ENCODE measurements at places on chromosomes 12 and 14.

DNA sequence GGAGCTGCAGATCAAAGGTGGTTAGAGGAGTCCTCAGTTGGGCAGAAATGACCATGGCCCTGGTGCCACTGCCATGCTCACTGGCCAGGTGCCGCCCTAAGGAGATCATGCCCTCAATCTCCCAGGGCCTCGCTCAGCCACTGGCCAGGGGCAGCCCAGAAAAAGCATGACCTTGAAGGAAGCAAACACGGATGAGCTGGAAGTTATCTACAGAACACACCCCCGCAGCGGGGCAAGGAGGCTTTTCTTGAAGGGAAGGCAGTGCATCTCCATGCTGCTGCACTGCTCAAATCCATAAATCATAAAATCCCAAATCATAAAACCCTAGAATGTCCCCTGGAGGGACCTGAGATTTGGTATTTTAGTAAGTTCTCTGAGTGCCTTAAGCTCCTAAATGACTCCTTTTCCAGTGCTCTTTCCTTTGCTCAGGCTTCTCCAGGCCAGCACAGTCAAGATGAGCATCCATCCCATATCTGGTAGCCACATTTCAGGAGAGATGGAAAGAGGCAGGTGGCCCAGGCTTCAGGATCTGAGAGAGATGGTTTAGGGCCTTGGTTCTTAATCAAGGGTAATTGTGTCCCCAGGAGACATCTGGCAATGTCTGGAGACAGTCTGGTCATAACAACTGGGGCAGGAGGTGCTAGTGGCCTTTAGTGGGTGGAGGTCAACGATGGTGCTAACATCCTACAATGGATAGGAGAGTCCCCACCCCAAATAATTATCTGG, 217.3 kb downstream of the RBM19 start:
- peak; percentile 84 for DNase-seq

DNA sequence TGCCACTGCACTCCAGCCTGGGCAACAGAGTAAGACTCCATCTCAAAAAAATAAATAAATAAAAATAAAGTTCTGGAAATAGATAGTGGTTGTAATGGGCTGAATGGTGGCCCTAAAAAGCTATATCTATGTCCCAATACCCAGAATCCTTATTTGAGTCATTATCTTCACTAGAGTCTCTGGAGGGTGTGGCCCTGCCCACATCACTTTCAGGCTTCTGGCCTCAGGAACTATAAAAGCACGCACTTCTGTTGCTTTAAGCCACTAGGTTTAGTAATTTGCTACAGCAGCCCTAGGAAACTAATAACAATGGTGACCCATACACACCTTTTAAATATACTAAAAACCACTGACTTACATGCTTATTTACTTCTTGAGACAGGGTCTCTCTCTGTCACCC, 49.9 kb downstream of the MAP3K9 start:
- DNase-seq, result no peak

GRCh38 chr14:98167705-98168104, 1104.3 kb downstream of the BCL11B start:
- DNase-seq, result no peak

GRCh38 chr14:88748288-88748687, 44.5 kb downstream of the EML5 start:
- no peak for DNase-seq

DNA sequence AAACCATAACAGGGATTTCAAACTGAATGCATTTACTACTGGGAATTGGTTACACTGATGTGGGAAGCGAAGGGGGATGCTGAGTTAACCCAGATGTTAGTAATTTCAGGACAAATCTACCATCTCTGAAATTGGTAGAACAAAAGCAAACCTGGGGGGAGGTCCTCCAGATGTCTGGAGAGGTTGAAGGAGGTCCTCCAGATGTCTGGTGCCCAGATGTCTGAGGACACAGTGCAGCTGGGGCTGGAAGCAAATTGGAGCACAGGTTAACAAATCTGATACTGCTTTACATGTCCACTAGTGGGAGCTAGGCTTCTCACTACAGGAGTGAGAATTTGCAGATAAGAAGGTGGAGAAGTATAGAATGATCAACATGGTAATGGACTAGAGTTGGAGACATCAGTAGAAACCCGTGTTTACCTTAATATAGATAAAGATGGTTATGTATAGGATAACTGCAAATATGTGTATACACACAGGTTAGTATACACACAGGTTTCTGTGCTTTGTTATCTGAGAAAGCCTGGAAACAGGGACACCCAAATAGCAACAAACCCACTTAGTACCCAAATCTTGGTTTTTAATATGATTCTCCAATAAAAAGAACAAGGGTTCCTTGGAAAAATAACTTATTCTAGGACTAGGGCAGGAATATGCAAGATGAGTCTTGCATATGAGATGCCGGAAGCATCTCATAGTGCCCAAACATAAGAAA, 162.5 kb downstream of the C12orf50 start:
- no peak for DNase-seq

DNA sequence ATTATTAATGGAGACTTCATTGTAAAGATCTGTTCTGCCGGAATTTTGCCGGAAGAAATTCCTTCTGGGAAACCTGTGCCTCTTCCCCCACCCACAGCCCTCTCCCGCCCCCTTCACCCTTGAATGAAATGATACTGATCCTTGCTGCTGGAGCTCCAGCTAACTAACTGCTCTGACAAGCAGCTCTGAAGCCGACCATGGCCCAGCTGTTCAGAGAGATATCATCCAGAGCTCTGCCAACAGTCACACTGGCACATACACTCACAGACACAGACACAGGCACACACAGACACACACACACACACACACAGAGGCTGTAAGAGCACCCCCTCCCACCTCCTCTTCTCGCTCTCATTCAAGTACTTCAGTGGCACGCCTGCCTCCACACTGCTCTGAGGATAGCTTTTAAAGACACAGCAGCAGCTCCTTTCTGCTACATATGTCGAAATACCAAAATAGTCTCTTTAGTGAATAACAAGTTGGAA, 88.6 kb downstream of the R3HDM2 start:
- DNase-seq, result peak; percentile 59
